Left ventricle myocardium superior (tissue), 1 donor: ENCODE measurements at places on chromosomes 4 and X. TPM values are rescaled to one million over a fixed set of nuclear protein-coding genes. Genes with fewer than 3 reads are reported as not detected.

SSX4B gene
- total RNA-seq, result not detected

- no peak for DNase-seq
Measured at GRCh38 chrX:6885396-6885795, 262.1 kb upstream of the STS start.

GRCh38 chr4:8364848-8365350 is 75.6 kb downstream of the ACOX3 start:
- DNase-seq, result peak; percentile 14

GRCh38 chrX:113919387-113919786 is 664.5 kb upstream of the HTR2C start:
- DNase-seq, result no peak

CT45A8 gene
- total RNA-seq, result not detected

DNA sequence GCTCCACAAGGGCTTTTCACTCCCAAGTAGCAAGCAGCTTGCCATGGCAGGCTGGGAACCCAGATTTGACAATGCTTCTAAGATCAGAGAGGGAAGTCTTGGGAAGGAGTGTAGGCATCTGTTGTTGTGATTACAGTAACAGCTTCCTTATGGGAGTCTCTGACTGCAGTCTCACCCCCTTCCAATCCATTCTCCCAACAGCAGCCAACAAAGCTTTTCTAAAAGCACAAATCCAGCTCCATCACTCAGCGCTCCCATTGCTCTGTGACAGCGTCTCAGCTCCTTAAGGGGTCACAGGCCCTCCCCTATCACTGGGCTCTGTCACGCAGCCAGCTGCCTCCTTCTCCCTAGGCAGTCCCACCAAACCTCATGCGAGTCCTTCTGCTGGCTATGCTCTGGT is 7.1 kb downstream of the IGFBP7 start:
- DNase-seq, result peak; percentile 63

- DNase-seq, result no peak
Measured at GRCh38 chr4:77758804-77759203, 60.4 kb downstream of the CNOT6L start.

SUPT20HL2 gene
- total RNA-seq, result not detected

DNA sequence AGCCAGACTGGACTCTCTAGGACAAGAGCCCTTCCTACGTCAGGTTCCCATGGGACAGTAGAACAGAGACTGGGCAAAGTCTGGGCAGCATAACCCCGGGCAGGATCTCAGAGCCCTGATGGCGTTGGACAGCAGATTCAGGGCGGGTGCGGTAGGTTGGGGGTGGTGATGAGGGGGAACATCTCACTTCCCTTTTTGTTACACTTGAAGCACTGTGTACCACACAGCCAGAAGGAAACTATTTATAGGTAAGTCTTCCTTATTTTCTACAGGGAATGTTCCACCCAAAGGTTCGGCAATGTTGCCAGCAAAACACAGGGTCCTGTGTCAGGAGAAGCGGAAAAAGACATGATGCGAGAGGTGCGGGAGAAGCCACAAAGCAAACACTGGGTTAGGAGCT is 54.3 kb downstream of the TSC22D3 start:
- DNase-seq, result no peak

C4orf51 gene
- total RNA-seq, result not detected

GRCh38 chr4:177485528-177485927 is 43.3 kb upstream of the AGA start:
- no peak for DNase-seq

- no peak for DNase-seq
Measured at GRCh38 chrX:141638550-141638949, 49.0 kb downstream of the SPANXA2 start.

GRCh38 chr4:125434136-125434535 is 119.4 kb downstream of the FAT4 start:
- DNase-seq, result no peak

CSN1S1 gene
- not detected for total RNA-seq

GABRQ gene
- not detected for total RNA-seq

SULT1B1 gene
- 0.57 TPM for total RNA-seq

DNA sequence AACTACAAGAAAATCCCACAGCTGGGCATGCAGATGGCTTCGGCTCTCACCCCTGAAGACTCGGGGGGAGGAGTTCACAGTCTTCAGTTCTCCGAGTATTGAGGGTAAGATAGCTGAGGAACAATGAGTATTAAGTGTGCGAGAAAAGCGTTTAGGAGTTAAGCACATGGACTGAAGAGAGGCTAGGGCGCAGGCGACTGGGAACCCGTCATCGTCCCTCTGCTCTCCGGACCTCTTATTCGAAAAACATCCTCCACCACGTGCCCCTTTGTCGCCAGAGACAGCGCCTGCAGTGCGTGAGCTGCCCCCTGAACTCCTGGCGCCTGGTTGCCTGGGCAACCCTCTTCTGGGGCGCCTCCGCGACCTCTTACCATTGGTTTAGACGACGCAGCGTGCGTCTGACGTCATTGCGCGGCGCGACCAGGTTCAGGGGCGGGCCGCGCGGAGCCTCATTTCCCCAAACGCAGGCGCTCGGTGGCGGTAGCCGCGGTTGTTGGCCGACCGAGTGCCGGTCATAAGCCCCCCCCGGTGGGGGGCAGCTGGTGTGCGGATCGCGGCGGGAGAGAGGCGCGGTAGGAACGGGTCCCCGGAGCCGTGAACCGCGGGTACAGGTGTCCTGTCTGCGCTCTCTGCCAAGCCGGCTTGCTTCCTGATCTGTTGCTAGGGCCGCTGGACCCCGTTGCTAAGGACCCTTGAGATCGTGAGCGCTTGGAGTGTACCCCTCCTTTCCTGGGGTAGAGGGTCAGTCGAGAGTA is at the start of gene PACRGL:
Gene PACRGL (plus strand): TSS at position 452 of the 755 bp plus-strand sequence. CDS start 4,024 bp downstream, outside the sequence.
- DNase-seq, result peak; percentile 97

GRCh38 chr4:73194064-73194463 is 64.5 kb downstream of the ANKRD17 start:
- no peak for DNase-seq

GRCh38 chr4:126960760-126961159 is 672.0 kb upstream of the INTU start:
- DNase-seq, result no peak

GRCh38 chrX:138928737-138929459 is 217.4 kb upstream of the FGF13 start:
- no peak for DNase-seq

DNA sequence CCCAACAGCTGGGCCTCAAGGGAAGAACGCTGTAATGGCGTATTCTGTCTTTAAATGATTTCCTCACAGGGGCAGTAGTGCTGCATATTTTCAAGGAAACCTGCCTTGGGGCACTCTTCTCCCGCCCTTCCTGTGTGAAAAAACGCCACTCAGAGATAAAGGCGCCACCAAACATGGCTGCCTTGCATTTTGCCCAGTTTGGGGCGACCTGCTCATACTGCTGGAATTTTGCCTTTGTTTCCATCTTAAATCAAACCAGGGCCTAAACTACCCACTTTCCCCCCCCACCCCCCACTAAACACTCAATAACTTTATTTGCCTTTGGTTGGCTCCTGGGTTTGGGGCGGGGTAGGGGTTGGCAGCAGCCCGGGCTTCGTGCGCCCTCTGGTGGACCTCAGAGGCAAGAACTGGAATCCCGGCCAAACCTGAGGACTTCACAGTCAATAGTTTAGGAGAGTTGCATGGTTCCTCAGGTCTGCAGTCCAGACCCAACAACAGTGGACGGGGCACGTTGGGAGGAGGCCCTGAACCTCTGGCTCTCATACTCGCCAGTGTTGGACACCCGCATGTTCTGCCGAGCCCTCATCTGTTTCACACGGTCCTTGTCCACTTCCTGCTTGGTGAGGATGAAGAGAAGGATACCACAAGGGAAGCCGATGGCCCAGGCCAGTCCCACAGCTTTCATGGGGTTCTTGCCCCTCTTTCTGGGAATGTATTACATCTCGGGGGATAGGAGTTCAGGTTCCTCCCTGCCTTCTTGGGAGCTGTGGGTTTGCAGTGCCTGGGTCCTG is 220.1 kb upstream of the STK26 start:
- DNase-seq, result no peak

DNA sequence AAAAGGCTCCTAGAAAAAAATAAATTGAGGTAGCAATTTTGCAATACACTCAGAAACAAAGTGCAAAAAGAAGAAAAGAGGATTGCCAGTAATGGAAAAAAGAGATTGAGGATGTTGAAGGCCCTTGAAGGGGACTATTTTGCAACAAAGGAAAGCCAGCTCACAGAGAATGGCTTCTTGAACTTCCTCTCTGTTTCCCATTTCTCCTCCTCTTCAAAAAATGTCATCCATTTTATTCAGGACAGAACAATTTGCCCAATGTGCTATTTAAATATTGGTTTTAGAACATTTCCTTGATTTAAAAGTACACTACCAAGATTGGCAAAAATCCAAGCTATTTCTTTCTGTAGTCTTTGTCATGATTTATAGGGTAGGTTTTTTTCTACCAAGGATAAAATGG is 60.2 kb downstream of the GASK1B start:
- no peak for DNase-seq

DNA sequence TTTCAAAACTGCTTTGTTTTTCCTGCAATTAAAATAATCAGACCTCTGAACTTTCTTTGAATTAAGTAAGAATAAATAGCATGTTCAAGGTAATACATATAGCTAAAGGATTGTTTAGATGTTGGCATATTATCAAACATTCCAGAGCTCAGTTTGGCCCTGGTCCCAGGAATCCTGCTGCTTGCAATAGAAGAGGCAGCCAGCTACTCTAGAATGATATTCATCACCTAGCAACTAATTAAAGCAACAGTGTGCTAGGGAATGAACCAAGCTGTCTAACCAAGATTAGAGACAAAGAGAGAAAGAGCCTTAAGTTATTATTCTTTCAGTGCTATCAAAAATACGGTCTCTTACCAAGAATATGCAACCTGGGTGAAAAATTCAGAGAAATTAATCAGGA is 460.9 kb downstream of the GABRG1 start:
- peak; percentile 64 for DNase-seq

DNA sequence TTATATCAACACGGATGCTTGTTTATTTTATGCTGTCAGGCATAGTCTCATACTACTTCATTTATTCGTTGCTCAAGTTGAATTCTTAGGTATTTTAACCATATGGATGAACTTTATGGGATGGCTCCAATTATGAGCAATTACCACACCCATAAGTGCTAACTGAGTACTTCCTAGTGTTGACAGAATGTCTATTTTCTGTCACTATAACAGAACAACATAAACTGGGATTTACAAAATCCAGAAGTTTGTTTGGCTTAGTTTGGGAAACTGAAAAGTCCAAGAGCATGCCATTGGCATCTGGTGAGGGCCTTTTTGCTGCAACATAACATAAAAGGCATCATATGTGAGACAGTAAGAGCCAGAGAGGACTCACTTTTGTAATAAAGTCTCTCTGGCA is 21.0 kb downstream of the SULT1E1 start:
- no peak for DNase-seq

- DNase-seq, result no peak
Measured at GRCh38 chr4:163588532-163588931, 94.0 kb downstream of the TMA16 start.

DNA sequence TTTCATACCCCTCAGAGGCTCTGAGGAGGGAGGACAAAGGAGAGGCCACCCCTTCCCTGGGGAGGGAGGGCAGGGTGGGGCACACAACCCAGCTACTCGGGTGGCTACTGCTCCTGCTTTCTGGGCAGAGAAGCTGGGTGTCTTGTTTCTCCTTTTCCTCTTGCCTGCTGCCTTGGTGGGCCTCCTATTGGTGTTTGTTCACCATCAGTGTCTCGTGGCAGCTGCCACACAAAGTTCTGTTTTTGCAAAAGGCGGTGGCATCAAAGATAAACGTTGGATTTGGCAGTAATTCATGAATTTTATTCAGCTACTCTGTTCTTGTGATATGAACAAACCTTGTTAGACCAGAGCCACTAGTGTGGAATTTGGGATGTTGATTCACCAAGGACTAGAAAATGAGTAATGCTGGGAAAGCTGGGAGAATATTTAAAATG is 153.0 kb upstream of the SCML1 start:
- no peak for DNase-seq

- no peak for DNase-seq
Measured at GRCh38 chr4:42519803-42520417, 122.6 kb downstream of the SHISA3 start.

SLC4A4 gene
- 25.6 TPM for total RNA-seq

DNA sequence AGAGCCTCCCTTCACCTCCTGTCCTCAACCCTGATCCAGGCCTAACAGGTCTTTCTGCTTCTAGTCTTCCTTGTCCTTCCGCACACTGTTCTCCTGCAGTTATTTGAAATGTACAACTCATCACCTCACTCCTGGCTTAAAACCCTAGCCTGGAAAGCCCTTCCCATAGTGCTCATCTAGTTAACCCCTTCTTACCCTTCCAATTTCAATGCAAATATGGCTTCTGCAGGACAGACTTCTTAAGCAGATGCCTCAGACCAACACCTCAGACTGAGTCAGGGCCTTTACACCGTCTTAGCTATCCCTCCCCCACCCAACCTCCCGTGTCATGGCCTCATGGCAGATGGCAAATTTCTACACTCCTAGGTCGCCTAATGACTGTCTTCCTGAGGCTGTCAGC is 130.4 kb downstream of the BCOR start:
- DNase-seq, result no peak

TAF7L gene
- not detected for total RNA-seq

DNA sequence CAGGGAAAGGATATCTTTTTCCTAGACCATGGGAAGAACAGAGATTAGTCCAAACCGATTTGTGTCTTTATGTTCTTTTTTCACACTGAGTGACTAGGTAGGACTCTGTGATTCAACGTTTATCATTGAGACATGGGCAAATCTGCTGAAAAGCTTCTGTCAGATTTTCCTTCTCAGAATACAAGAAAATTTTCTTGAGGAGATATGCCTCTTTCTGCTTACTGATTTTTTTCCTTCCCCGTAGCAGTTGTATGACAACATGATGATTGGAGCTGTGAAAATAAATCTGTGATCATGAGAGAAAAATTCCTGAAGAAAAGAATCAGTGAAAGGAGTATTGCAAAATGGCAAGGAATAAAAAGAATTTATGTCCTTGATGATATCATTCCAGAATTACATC is 130.6 kb upstream of the FAT4 start:
- DNase-seq, result no peak

DNA sequence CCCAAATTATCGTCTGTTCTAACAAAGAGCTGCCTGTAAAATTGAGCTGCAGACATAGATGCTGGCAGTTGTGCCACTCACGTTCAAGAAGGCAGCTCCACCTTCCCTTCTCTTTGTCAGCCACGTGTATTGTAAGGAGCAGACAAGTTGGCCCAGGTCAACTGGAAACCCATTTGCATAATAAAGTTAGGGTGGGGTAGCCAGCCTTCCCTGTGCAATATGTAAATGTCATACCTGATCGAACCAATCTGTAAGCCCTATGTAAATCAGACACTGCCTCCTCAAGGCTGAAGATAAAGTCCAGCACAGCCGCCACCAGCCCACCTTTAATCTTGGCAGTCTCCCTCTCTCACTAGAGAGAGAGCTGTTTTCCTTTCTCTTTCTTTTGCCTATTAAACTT is 117.2 kb downstream of the TMEM144 start:
- DNase-seq, result no peak

- DNase-seq, result no peak
Measured at GRCh38 chrX:148385471-148385870, 114.9 kb upstream of the AFF2 start.

CPE gene
- total RNA-seq, result 64.3 TPM

- no peak for DNase-seq
Measured at GRCh38 chr4:168805341-168805740, 204.7 kb downstream of the CBR4 start.

GRCh38 chrX:108132876-108133275 is 41.3 kb downstream of the ATG4A start:
- DNase-seq, result no peak

TMEM150C gene
- 19.6 TPM for total RNA-seq

GRCh38 chrX:15244421-15244820 is 25.5 kb downstream of the ASB9 start:
- DNase-seq, result no peak

GRCh38 chr4:36332023-36332781 is 50.8 kb downstream of the DTHD1 start:
- DNase-seq, result no peak
